ENCODE measurements at places on chromosomes 1 and 21.

GRCh38 chr1:41745022-41745421 lies 173.7 kb downstream of the HIVEP3 start:
- DNase-seq = no peak

GRCh38 chr1:54681358-54681757 lies 34.3 kb upstream of the TTC4 start:
- DNase-seq = no peak

- no peak for DNase-seq
Measured at GRCh38 chr1:179663810-179664209, 72.2 kb downstream of the TDRD5 start.

- no peak for DNase-seq
Measured at GRCh38 chr1:21936366-21937031, 611 bp downstream of the HSPG2 start.

GRCh38 chr1:97254731-97255463 lies 533.3 kb downstream of the PTBP2 start:
- no peak for DNase-seq

DNA sequence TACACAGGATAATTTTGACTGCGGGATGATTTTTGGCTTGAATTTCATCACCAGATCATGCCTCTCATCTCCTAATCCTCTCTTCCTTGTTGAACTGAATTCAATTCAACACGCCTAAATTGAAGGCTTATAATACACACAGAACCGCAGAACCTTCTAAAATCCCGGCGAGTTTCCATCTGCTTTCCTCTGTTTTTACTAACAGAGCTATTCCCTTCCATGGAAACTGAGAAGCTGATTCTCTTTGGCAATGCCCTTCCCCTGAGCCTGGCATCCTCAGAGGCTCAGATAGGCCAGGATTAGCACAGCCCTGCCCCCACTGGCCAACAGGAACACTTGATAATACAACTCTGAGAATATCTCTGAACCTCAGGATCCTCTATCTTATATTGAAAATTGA lies 130.2 kb downstream of the CAPN8 start:
- no peak for DNase-seq

- no peak for DNase-seq
Measured at GRCh38 chr1:43422995-43423671, 30.6 kb downstream of the HYI start.

DNA sequence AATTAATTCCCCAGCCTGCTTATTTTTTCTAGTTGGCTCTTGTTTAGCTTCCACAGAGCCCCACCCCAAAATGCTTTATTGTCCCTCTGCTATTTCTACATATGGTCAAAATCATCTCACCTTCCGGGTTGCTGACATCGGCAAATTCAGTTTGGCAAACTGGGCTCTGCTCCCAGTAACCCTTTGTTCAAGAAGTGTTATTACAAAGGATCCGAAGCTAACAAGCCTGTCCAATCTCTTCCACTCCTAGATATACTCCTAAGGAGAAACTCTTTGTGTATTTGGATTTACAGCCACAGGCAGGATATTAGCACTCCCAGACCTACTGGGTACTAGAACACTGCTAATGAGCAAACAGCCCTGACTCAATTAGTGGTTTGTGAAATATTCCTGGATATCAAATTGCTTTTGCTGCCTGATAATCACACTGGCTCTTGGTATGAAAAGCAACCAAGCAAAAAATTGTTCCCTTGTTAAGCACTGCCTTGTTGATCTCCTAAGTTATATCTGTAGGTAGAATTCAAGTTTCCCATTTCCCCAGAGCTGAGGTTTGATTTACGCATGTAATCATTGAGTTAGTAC lies 4.0 kb downstream of the JUN start:
- DNase-seq = no peak

- DNase-seq = no peak
Measured at GRCh38 chr1:92298213-92298572, 594 bp downstream of the GLMN start.

- no peak for DNase-seq
Measured at GRCh38 chr1:219066631-219067349, 106.9 kb upstream of the LYPLAL1 start.

DNA sequence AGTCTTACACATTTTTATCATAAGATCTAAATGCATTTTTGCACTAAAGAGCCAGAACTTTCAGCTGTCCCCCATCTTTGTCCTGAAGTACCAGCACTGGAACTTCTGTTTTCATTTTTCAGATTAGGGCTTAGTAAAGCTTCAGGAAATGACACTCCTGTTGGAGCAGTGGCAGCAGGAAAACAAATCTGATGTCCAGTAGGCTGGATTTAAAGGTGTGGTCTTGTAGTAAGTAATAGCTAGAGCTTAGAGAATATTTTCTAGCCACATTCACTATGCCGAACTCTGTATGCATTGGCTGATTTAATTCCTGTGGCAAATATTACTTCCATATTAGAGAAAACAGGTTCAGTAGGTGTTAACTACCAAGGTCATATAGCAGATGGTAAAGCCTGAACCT lies 103.6 kb downstream of the PTBP2 start:
- DNase-seq = no peak

- DNase-seq = no peak
Measured at GRCh38 chr1:22749919-22750684, 39.5 kb downstream of the EPHB2 start.

- no peak for DNase-seq
Measured at GRCh38 chr1:222195857-222196256, 352.0 kb downstream of the HHIPL2 start.

GRCh38 chr1:82064691-82065090 lies 264.0 kb downstream of the ADGRL2 start:
- no peak for DNase-seq

DNA sequence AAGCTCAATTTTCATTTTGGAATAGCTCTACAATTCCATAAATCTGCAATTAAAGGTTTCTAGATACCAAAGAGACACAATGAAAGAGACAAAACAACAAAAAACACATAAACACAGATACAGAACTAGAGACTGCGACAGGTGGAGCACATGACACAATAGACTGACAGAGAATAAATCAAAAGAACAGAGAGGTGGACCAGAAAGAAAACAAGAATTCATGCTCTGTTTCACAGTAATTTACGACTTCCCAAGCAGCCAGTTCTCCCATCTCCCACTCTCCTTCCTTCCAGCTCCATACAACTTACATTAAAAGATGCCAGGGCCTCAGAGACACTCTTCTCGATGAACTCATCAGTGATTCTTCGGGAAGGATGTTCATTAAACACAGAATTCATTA lies 15.1 kb upstream of the RBM8A start:
- no peak for DNase-seq

- DNase-seq = no peak
Measured at GRCh38 chr1:7299994-7300393, 471.1 kb upstream of the VAMP3 start.

DNA sequence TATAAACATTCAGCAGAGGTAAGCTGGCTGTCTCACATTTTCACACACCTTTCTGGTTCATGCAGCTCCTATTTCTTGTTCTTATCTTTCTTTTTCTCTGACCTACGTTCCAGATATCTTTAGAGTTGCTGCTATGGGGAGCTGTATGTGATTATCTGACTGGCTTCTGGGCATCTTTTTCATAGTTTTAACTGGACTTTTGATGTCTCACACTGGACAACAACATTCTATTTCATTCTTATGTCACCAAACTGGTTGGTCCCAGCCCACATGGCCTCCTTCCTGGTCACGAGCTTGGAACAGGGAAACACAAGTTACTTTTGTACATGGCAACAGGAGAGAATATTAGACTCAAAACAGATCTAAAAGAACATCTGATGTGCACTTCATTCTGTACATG lies 7.7 kb upstream of the CLDN8 start:
- DNase-seq = no peak

DNA sequence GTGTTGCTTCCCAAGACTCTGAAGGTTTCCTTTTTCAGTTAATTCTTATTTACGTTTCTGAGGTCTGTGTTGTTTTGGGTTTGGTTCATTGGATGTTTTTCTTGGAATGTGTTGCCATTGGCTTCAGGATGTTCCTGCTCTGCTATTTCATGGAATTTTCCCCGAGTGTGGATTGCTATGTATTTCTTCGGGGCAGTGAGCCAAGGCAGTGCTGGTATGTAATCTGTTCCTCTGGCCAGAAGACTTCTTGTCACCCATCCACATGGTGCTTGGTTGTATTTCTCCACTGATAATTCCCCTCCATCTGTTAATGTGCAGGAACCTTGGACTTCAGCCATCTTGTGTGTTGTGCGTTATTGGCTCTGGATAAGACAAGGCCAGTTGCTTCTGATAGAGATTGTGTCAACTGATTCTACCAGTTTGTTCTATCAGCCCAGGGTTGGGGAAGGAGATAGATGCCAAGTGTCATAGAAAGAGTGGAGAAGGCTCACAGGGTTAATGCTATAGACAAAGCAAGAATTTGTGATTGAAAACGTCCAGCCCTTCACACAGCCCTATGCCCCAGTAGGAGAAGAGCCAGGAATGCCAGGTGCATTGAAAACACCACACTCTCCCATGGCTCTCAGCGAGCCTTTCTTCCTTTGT lies 505.2 kb downstream of the PLPP3 start:
- no peak for DNase-seq

- DNase-seq = peak; percentile 6
Measured at GRCh38 chr1:99808391-99809115, 41.6 kb upstream of the AGL start.

DNA sequence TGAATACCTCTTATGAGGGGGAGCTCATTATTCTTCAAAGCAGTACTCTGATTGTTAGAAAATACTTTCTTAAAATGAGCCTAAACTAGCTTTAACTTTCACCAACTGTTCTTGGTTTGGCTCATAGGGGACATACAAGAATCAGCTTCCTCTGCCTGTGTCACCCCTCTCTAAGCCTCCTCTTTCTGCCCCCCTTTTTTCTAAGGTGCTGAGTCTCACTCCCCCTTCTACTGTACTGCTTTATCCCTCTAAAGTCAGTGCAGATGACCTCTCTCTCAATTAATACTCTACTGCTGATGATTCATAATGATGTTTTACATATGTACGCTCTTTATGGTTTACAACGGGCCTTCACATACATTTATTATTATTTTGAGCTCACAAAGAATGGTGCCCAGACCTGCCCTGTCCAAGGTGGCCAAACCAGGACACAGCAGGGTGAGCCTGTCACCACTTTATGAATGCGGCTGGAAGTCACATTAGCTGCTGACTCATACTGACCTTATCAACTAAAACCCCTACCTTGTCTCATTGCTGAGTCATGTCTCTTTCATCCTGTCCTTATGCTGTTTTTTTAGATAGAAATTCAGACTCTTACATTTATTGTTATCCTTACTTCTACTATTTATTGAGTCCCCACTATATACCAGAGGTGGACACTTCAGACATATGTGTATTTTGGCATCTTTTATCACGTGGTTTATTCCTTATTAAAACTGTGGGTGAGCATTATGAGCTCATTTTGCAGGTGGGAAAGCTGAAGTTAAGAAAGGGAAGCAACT lies 126.9 kb downstream of the RNF220 start:
- DNase-seq = no peak

DNA sequence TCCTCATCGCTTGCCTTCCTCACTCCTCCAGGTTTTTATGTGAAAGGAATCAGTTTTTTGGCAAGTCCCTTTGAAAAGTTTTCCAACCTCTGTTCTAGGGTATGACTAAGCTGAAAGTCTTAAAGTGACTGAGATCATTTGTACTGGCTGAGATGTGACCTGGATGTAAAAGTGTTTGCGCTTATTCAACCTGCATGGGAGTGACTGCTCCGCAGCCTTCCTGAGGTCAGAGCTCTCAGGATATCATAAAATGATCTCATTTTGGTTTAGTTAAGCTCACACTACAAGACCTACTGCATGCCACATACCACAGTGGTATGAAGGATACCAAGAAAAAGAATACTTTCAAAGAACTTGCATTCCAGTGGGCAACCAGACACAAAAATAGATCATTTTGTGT lies 29.8 kb upstream of the TADA1 start:
- no peak for DNase-seq

DNA sequence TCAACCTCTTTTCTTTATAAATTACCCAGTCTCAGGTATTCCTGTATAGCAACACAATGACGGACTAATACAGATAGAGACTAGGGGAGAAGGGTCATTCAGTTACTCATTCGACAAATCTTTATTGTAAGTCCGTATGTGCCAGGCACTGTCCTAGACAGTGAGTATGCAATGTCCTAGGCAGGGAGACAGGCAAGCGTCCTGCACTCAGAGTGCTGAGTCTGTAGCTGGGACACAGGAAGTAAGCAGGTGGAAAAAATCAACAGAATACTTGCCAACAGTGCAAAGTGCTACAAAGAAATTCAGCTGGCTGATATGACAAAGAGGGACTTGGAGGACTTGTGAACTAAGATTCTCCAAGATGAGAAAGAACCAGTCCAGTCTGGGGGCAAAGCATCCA lies 92.2 kb upstream of the ZBTB40 start:
- DNase-seq = no peak

DNA sequence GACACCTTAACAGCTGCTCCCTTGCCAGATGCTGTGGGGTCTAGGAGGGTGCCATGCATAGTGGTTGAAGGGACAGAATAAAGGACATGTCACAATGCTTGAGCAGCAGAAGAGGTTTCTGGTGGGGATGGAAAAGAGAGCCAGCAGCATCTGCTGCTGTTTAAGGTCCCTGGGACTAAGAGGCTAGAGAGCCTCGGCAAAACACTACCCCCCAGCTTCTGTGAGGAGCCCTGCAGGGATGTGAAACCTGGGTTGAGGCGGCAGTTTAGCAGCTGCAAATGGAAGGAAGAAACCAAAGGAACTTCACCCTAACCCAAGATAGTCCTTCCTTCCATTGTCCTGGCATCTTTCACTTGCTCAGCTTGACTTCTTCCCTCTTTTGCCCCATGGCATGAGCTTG lies 39.4 kb downstream of the PLXNA2 start:
- no peak for DNase-seq

DNA sequence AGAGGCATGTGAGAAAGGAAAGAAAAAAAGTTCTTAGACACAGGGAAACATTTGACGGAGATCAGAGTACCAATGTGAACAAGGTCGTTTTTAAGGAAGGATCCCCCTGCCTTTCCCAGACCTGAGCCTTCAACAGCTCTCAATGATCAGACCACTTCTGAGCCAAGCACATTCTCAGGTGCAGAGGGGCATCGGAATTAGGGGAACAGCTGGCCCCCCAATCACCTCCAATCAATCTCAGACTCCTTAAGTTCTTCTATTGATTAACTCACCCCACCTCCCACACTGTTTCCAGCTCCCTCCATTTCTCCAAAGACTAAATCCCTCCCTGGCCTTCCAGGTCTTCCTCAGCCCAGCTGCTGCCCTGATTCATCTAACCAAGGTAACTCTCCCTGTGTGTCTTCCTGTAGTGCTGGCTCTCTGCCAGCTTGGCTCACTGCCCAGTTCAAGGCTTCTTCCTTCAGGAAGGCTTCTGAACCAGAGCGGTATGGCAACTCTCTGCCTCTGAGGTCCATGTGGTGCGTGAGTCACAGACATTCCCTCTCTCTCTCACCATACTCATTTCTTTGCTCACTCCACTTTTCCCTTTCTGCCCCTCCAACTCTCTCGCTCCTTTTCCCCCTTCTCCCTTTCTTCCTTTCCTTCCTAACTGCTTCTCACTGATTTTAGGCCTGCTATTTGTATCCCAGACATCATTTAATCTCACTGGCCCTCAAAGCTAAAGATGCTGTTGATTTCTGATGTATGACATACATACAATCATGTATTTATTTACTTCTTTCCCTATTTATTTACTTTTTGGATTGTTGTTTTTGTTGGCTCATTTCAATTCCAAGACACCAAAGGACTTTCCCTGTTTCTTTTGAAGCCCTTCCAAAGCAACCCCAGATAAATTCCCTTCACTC lies 18.1 kb downstream of the CFAP45 start:
- DNase-seq = peak; percentile 9
